Type B pancreatic cell (in vitro differentiated cells): ENCODE measurements at places on chromosomes 6 and 20. TPM values are rescaled to one million over a fixed set of nuclear protein-coding genes. Genes with fewer than 3 reads are reported as not detected.
A peak's percentile ranks its signal among the peaks of the same experiment; 100 is the strongest.

GRCh38 chr6:42177514-42178364 is 4.6 kb downstream of the GUCA1A start:
- peaks cover 6% of the 10 kb centered on the region for H3K27me3 ChIP-seq
- no peak for DNase-seq
- H3K27ac ChIP-seq: no peak overlapping the region
- H3K4me3 ChIP-seq: peak overlapping the region; percentile 79

DNA sequence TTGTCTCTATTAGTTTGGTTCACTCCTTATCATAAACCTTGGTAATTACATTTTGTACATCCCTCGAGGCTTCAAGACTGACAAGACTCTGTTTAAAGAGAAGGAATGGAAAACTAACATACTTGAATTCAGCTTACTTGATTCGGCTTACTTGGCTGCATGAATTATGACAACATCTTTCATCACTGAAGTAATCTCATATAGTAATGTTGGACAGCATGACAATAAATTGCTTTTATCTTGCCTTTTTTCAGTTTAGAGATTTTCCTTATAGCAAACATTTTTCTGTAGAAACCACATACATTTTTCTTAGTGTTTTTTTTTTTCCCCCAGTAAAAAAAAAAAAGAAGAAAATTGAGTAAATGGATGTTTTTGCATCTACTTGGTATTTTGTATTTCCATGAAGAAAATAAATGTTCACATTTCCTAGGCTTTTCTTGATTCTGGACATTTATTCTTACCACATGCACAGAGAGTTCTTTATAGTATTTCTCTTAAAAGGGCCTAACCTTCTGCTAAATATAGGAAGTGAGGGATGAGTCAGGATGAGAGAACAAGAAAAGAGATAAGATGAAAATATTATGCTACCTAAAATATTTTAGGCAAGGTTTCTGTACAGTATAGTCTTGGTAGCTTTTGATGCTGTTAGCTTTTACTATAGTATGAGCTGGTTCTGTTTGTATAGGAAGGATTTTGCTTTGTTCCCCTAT is 101.0 kb upstream of the HDGFL1 start:
- H3K4me3 ChIP-seq: no peak overlapping the region
- no peak overlapping the region for H3K27ac ChIP-seq
- peaks cover 4% of the 10 kb centered on the region for H3K36me3 ChIP-seq
- no peak for DNase-seq

DNA sequence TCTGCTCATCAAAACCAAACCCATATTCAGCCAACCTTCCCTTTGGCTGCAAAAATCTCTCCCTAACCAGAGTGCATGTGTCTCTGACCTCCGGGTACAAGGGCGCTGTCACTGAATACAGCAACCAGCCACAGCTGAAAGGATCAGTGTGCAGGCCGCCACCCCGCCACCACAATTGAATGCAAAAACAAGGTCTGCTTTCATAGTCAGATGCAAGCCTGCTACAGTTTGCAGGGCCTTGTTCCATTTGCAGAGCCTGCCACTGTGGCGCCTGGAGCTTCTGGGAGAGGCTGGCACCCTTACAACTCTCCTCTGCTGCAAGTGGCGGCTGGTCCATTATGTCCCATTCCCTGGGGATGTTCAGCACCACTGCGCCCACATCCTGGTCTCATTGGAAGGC is 23.5 kb downstream of the MDGA1 start:
- DNase-seq: no peak
- peaks cover 5% of the 10 kb centered on the region for H3K27me3 ChIP-seq
- no peak overlapping the region for H3K27ac ChIP-seq
- H3K4me3 ChIP-seq: no peak overlapping the region
- no peaks in the 10 kb centered on the region for H3K36me3 ChIP-seq
- H3K4me1 ChIP-seq: peaks cover 6% of the 10 kb centered on the region

ADGRG6 gene
- total RNA-seq: 26.7 and 72.3 TPM in 2 replicates

DNA sequence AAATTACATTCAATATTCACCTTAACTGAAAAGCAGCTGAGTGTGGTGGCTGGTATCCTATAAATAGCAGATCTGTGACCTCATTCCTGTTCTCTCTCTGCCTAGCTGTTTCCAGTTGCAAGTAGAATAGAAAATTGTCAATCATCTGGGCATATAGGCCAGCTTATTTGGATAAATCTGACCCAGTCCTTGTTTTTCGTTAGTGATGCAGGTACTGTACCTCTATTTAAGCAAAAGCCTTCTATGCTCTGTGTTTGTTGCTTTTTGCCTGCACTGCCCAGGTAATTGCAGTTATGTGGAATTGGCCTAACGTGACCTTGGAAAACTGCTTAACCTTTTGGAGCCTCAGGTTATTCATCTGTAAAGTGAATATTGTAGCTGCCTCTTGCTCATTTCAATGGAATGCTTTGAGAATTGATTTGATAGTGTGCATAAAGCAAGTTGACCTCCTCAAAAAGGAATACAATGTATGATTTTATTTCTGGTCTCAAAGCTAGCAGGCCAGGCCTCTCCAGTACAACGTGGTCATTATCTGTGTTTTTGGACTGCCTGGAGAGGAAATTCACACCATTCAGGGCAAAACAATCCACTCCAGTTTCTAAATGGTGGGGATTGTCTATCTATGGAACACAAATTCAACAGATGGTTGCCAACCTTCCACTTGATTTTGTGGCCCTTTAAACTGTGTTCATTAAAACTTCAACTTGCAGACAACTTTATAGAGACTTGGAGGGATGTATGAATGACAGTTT is 508.7 kb upstream of the CITED2 start:
- H3K4me1 ChIP-seq: peaks cover 49% of the 10 kb centered on the region
- no peaks in the 10 kb centered on the region for H3K36me3 ChIP-seq
- no peak for DNase-seq
- peak overlapping the region; percentile 51 for H3K27ac ChIP-seq

DNA sequence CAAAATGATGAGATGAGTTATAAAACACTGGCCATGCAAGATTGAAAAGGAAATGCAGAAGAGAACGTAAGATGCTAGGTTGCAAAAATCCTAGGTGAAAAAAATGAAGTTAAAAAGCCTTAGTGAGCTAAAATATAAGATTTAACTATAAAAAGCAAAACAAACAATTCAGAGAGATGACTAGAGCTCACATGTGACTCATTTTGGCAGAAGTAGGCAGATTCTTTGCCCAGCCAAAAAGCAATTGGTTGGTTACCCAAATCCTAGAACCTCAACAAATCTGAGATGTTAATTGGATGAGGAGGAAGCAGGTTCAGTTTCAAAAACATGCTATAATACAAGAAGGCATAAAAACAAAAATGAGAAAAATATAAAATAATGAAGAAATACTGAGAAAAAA is 249.1 kb downstream of the OGFRL1 start:
- H3K27ac ChIP-seq: no peak overlapping the region
- H3K4me3 ChIP-seq: no peak overlapping the region
- no peaks in the 10 kb centered on the region for H3K36me3 ChIP-seq

TNFAIP3 gene
- 15.2 and 54.4 TPM in 2 replicates for total RNA-seq

DNA sequence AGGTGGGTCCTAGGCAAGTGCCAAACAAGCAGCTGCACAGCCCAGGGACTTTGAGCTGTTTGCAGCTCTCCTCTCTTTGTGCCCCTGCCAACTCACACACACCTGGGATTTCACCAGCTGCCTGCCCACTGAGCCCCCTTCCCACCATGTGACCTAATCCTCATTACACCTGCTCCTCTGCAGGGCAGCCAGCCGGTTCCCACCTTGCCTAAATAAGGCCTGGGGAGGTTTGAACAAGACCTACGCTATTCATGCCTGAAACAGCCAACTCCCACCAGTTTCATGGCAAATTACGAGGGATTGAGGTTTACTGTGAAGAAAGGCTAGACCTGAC is 92.6 kb upstream of the SOX4 start:
- H3K36me3 ChIP-seq: no peaks in the 10 kb centered on the region
- no peaks in the 10 kb centered on the region for H3K27me3 ChIP-seq
- H3K4me1 ChIP-seq: peaks cover 27% of the 10 kb centered on the region
- no peak overlapping the region for H3K4me3 ChIP-seq
- no peak for DNase-seq

DNA sequence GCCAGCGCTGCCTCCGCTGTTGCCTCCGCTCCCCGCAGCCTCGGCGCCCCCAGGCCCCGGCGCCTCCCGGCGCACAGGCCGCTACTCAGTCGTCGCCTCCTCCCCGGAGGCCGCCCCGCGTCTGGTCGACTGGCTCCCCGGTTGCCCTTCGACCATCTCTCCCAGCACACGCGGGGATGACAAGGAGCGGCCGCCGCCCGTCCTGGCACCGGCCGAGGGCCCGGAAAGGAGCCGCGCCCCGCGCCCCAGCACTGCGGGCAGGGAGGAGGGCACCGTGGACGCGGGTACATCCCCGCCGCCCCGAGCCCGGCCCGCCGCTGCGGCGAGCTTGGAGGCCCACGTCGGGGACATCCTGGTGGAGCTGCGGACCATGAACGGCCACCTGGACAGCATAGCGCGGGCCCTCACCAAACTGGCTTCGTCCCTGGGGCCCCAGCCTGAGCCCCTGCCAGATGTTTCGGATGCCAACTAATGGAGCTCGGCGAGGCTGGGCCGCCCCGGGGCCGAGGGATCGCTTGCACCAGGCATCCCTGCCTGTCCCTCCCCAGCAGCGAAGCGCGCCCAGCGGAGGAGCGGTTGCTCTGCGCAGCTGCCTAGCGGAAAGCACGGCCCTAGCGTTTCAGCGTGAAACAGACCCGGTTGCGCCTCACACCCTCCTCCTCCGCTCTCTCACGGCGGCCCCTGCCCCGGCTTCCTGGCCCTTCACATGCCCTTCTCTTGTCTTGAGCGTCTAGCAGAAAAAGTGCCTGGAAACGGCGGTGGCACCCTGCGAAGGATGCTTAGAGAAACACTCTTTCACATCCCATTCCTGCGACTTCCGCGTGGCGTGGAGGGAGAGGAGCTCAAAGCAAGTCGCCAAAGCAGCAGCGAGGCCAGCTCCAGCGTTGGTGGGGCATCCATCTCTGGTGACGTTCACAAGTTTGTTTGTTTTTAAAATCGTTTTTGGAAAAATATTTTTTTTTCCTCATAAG is 285.8 kb upstream of the SUPT3H start:
- H3K4me3 ChIP-seq: peak overlapping the region; percentile 78
- peak; percentile 75 for DNase-seq
- H3K36me3 ChIP-seq: no peaks in the 10 kb centered on the region
- peaks cover 80% of the 10 kb centered on the region for H3K27me3 ChIP-seq
- H3K27ac ChIP-seq: no peak overlapping the region

DNA sequence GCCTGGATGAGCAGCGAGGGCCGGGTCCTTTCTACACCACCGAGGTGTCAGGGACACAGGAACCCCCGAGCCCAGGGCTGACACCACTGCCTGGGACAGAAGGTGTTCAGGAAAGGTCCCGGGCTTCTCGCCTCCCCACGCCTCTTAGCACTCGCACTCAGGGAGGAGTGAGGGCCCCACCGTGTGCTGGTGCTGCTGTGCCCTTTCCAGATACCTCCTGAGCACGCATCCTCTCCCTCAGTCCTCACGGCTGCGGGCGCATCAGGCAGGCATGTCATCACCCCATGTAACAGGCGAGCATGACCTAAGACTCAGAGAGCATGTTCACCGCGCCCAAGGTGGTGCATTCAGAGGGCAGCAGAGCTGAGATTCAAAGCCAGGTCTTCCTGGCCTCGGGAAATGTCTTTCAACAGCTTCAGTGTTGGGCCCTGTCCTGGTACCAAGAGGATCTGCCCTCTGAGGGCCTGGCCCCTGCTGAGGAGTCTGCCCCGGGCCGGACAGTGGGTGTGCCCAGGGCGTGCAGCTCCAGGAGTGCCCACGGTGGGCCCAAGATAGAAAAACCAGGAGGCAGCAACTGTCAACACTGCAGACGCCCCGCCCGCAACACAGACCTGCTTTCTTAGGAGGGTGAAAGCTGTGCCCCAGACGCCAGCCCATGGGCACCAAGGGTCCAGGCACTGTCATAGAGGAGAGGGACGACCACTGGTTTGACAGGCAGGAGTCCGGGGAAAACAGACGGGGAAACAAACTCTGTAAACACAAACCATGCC is 29.2 kb downstream of the TGM2 start:
- no peak overlapping the region for H3K4me3 ChIP-seq
- H3K4me1 ChIP-seq: peaks cover 48% of the 10 kb centered on the region
- DNase-seq: no peak
- H3K27ac ChIP-seq: no peak overlapping the region
- H3K27me3 ChIP-seq: peaks cover 8% of the 10 kb centered on the region

- H3K4me3 ChIP-seq: no peak overlapping the region
- no peak for DNase-seq
- no peaks in the 10 kb centered on the region for H3K36me3 ChIP-seq
- peaks cover 12% of the 10 kb centered on the region for H3K4me1 ChIP-seq
- peak overlapping the region; percentile 8 for H3K27ac ChIP-seq
- H3K27me3 ChIP-seq: no peaks in the 10 kb centered on the region
Observed at GRCh38 chr6:113558966-113559365, 298.2 kb upstream of the MARCKS start.

MUCL3 gene
- 0.31 and 3.5 TPM in 2 replicates for total RNA-seq

DNA sequence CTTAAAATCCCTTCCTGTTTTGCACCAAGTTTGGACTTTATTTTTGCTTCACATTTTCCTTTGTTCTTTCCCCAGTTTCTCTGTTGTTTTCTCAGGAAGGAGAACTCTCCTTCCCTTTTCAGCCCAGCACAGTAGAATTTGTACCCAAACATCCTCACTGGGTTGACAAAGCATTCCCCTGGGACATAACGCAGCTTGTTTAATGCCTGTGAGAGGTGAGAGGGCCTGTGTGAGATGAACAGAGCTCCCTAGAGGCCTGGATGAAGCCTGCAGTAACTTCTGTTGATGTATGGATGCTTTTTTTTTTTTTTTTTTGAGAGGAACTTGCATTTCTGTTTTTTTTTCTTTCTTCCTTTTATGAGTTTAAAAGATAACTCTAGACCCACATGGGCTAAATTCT is 104.9 kb upstream of the SLC22A23 start:
- H3K27me3 ChIP-seq: no peaks in the 10 kb centered on the region
- H3K4me1 ChIP-seq: peaks cover 30% of the 10 kb centered on the region
- DNase-seq: no peak
- H3K36me3 ChIP-seq: no peaks in the 10 kb centered on the region
- no peak overlapping the region for H3K4me3 ChIP-seq

DNA sequence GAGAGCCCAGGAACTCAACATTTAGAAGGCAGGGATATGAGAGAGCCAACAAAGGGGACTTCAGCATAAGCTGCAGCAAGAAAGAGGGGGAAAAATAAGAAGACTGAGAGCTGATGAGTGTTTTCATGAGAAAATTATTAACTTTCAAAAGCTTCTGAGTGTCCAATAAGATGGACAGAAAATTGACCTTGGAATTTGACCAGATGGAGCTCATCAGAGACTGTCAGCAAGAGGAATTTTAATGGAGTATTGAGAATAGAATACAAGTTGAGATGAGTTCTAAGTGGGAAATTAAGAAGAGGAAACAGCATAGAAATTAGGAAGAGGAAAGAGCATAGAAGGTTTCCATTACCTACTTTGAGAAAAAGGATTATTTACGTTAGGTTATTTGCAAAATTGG is 428.2 kb downstream of the LMBRD1 start:
- H3K4me1 ChIP-seq: no peaks in the 10 kb centered on the region
- H3K36me3 ChIP-seq: no peaks in the 10 kb centered on the region
- no peaks in the 10 kb centered on the region for H3K27me3 ChIP-seq
- H3K27ac ChIP-seq: no peak overlapping the region
- no peak for DNase-seq

DNA sequence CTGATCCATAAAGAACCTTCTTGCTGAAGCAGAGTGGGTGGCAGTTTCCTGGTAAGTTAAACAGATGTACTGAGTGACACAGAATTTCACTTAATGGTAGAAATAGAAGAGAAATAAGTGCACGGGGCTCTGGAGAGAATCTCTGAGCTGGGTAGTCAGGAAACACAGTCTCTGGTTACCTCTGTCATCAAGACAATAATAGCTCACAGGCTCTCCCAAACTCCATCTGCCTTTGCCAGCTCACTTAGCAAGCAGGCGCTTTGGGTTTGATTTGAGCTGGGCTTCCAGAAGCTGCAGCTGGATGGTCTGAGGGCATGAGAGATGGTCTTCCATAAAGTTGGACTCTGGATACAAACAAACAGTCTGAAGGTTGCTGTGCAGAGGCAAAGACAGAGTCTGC is 39.6 kb upstream of the PRSS35 start:
- H3K36me3 ChIP-seq: no peaks in the 10 kb centered on the region
- DNase-seq: no peak
- H3K4me1 ChIP-seq: no peaks in the 10 kb centered on the region
- no peak overlapping the region for H3K27ac ChIP-seq
- no peak overlapping the region for H3K4me3 ChIP-seq
